ENCODE measurements at places on chromosomes 1 and 21. TPM values are rescaled to one million over a fixed set of nuclear protein-coding genes. Genes with fewer than 3 reads are reported as not detected.

DNA sequence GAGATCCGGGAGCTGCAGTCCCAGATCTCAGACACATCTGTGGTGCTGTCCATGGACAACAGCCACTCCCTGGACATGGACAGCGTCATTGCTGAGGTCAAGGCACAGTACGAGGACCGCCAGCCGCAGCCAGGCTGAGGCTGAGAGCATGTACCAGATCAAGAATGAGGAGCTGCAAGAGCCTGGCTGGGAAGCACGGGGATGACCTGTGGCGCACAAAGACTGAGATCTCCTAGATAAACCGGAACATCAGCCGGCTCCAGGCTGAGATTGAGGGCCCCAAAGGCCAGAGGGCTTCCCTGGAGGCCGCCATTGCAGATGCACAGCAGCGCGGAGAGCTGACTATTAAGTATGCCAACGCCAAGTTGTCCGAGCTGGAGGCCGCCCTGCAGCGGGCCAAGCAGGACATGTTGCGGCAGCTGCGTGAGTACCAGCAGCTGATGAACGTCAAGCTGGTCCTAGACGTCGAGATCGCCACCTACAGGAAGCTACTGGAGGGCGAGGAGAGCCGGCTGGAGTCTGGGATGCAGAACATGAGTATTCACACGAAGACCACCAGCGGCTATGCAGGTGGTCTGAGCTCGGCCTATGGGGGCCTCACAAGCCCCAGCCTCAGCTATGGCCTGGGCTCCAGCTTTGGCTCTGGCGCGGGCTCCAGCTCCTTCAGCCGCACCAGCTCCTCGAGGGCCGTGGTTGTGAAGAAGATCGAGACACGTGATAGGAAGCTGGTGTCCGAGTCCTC lies 25.5 kb downstream of the ETV3L start:
- H3K27ac ChIP-seq: no peak overlapping the region
- H3K27me3 ChIP-seq: no peaks in the 10 kb centered on the region
- DNase-seq: peak; percentile 73
- no peak overlapping the region for H3K4me3 ChIP-seq
- H3K4me1 ChIP-seq: no peaks in the 10 kb centered on the region

GRCh38 chr1:7921796-7922195 lies 18.8 kb downstream of the TNFRSF9 start:
- H3K27me3 ChIP-seq: no peaks in the 10 kb centered on the region
- no peaks in the 10 kb centered on the region for H3K4me1 ChIP-seq
- no peaks in the 10 kb centered on the region for H3K36me3 ChIP-seq
- no peak for DNase-seq
- H3K4me3 ChIP-seq: no peak overlapping the region

- no peak overlapping the region for H3K4me3 ChIP-seq
- no peaks in the 10 kb centered on the region for H3K4me1 ChIP-seq
- no peak overlapping the region for H3K27ac ChIP-seq
- H3K27me3 ChIP-seq: no peaks in the 10 kb centered on the region
- no peaks in the 10 kb centered on the region for H3K36me3 ChIP-seq
- no peak for DNase-seq
These were observed 51.0 kb upstream of the IKBKE start for GRCh38 chr1:206419250-206419649.

GRCh38 chr1:198318085-198318484 lies 161.3 kb downstream of the NEK7 start:
- H3K27ac ChIP-seq: no peak overlapping the region
- H3K27me3 ChIP-seq: no peaks in the 10 kb centered on the region
- H3K4me1 ChIP-seq: no peaks in the 10 kb centered on the region
- no peak overlapping the region for H3K4me3 ChIP-seq
- H3K36me3 ChIP-seq: peaks cover 5% of the 10 kb centered on the region

DNA sequence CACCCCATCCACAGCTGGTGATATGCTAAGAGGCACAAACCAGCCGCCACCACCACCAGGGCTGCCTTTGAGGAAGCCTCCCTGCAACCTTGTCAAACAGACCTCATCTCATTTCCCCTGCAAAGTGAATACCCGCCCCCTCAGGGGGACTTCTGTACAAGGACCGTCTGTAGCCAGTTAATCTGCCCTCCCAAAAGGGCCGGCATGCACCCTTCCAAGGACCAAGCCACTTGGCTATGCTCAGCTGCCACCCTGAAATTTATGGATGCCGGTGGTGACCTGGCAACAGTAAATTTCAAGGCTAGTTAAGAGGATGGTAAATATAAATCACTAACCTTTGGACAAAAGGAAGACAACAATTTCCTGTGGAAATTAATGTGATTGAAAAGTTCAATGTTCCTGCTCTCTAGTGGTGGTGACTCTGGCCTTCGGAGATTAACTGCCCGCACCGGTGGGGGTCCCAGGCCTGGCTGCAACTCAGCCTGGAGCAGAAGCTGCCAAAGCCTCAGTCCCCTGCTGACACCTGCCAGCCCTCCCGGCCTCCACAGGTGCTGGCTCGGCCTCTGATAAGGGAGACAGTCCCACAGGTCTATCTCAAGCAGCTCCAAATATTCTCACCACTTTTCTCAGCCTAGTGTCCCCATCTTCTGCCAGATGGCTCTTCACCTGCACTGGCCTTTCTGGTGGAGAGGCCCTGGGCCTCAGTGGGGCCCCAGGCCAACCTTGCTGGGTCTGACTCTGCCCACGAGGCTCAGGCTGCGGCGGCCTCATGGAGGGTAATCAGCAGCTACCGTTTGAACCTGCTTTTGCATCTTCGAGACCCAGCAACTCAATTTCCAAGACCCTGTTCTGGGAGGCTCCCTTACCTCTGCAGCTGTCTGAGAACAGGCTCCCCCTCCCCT lies 12.2 kb downstream of the TMEM53 start:
- H3K27ac ChIP-seq: peak overlapping the region; percentile 48
- no peak for DNase-seq
- H3K4me1 ChIP-seq: no peaks in the 10 kb centered on the region
- no peaks in the 10 kb centered on the region for H3K27me3 ChIP-seq

DNA sequence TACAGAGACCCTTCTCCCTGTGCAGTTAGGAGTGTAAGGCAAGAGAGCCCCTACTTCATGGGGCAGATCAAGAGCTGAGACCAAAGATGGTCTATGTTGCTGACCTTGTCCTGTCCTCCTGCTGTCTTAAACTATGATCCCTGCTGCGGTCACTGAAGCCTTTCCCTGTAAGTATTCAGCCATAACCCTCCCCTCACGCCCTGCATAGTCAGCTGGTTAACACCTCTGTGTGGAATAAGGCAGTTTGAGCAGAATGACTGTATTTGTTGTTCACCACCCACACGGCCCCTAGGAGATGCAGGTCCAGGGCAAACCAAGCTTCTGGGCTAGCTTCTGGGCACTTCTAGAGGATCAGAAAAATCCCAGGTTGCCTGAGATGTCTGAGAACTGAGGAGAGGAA lies 356 bp downstream of the TSPAN1 start:
- H3K36me3 ChIP-seq: no peaks in the 10 kb centered on the region
- H3K4me3 ChIP-seq: no peak overlapping the region
- no peak overlapping the region for H3K27ac ChIP-seq
- no peaks in the 10 kb centered on the region for H3K27me3 ChIP-seq

GRCh38 chr1:24309762-24310485 lies 9.2 kb upstream of the GRHL3 start:
- no peaks in the 10 kb centered on the region for H3K36me3 ChIP-seq
- no peak overlapping the region for H3K27ac ChIP-seq
- no peak overlapping the region for H3K4me3 ChIP-seq
- H3K4me1 ChIP-seq: no peaks in the 10 kb centered on the region
- no peak for DNase-seq

- no peak for DNase-seq
- H3K4me1 ChIP-seq: no peaks in the 10 kb centered on the region
- no peaks in the 10 kb centered on the region for H3K36me3 ChIP-seq
- no peaks in the 10 kb centered on the region for H3K27me3 ChIP-seq
- no peak overlapping the region for H3K4me3 ChIP-seq
These were observed 57.5 kb downstream of the IARS2 start for GRCh38 chr1:220151454-220151853.

DNA sequence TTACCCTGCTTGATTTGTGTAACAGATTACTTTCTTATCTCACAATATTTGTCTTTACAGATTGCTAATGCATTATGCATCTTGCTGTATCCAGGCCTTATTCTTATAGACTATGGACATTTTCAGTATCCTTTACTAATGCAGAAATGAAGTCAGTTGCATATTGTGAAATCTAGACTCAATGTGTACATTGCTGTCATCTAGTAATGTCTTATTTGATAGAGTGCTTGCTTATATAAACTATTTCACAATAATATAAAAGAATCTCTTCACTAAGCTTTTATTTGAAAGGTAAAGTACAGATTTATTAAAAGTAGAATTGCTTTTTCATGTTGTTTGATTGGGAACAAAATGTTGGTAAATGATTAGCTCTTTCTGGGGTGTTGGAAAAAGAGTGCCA lies 39.6 kb downstream of the ALG6 start:
- DNase-seq: no peak
- H3K27me3 ChIP-seq: no peaks in the 10 kb centered on the region
- H3K4me1 ChIP-seq: no peaks in the 10 kb centered on the region
- H3K27ac ChIP-seq: no peak overlapping the region

GRCh38 chr1:177925006-177925405 lies 44.9 kb downstream of the SEC16B start:
- no peaks in the 10 kb centered on the region for H3K4me1 ChIP-seq
- H3K36me3 ChIP-seq: no peaks in the 10 kb centered on the region
- no peak for DNase-seq
- H3K27me3 ChIP-seq: no peaks in the 10 kb centered on the region
- H3K4me3 ChIP-seq: no peak overlapping the region

DNA sequence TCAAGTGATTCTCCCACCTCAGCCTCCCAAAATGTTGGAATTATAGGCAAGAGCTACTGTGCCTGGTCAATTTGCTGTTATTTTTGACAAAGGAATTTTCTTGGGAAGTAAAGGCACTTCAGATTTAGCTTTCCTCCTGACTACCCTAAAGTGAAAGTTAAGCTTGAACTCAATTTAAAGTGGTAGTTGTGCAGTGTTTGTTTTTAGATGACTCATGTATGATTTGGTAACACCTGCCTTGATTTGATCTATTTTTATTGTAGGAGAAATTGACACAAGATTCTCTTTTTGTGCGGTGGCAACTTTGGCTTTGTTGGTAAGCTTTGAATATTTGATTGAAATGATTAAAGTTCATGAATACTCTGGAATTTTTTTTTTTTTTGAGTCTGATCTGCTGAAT lies 5.0 kb downstream of the RABGGTB start:
- H3K36me3 ChIP-seq: no peaks in the 10 kb centered on the region
- no peak for DNase-seq
- no peak overlapping the region for H3K4me3 ChIP-seq
- peak overlapping the region; percentile 23 for H3K27ac ChIP-seq
- peaks cover 34% of the 10 kb centered on the region for H3K4me1 ChIP-seq

DNA sequence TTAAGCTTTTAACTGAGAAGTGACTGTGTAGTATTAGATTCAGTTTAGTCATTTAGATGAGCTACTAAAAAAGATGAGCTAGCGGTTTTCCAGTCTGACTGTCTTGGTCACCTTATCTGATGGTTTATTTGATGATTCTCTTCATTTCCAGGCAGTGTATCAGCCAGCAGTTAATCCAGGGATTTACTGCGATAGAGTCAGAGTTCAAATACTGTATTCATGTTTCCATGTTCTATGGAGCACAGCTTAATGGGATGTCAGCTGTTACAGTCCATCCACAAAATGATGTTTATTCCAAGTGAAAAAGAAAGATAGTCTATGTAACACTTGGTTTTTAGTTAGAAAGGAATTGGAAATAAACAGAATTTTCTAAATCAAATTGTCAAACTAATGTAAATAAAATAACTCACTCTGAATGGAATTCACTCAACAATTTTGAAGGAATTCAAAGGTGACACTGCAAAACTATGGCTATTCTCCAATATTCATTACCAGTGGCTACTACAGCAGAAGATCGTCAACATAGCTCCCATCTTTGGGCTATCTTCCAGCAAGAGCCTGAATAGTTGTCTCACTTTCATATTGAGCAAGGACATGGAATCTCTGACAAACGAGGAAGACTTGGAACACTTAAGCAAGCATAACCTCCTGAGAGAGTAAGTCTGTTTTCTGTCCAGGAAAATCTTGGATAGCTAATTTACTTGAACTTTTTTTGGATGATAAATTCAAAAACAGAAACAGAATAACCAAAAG lies 54.6 kb upstream of the DPT start:
- H3K27ac ChIP-seq: no peak overlapping the region
- H3K4me1 ChIP-seq: no peaks in the 10 kb centered on the region
- DNase-seq: no peak
- H3K36me3 ChIP-seq: no peaks in the 10 kb centered on the region

- H3K36me3 ChIP-seq: no peaks in the 10 kb centered on the region
- DNase-seq: no peak
- no peaks in the 10 kb centered on the region for H3K4me1 ChIP-seq
- H3K27ac ChIP-seq: no peak overlapping the region
- H3K4me3 ChIP-seq: no peak overlapping the region
These were observed 115.1 kb upstream of the CHODL start for GRCh38 chr21:18129526-18129925.

GRCh38 chr1:19430121-19431068 lies 54.9 kb downstream of the CAPZB start:
- H3K4me1 ChIP-seq: no peaks in the 10 kb centered on the region
- no peak overlapping the region for H3K4me3 ChIP-seq
- no peaks in the 10 kb centered on the region for H3K36me3 ChIP-seq
- no peaks in the 10 kb centered on the region for H3K27me3 ChIP-seq
- DNase-seq: no peak

DNA sequence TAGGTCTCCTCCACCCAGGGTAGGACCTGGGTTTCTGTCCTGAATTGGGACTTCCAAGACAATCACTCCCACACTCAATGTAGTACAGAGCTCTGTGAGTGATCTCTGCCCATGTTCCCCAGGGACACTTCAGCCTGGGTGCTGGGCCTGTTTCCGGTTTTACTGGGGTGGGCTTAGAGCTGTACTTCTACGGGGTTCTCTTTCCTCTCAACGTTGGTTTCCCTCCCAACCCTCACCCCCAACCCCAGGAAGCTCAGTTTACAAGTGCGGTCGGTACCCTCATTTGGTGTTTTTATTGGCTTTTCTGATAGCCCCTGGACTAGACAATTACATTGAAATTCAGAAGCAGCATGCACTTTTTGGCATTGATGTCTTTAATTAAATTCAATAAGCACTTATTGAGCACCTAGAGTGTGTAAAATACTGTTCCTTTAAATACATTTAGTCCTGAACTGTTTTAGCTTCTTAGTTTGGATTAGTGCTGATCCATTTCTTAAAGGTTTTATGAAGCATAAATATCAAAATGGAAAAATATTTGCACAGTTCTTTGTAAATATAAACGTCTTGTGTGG lies 542 bp upstream of the XPR1 start:
- no peak for DNase-seq
- H3K4me3 ChIP-seq: no peak overlapping the region
- H3K4me1 ChIP-seq: no peaks in the 10 kb centered on the region
- H3K27me3 ChIP-seq: no peaks in the 10 kb centered on the region
- H3K36me3 ChIP-seq: no peaks in the 10 kb centered on the region

ETV3L gene
- total RNA-seq: not detected

SGIP1 gene
- 0.73 TPM for total RNA-seq

NTRK1 gene
- total RNA-seq: 0.62 TPM

ZYG11A gene
- not detected for total RNA-seq

TIE1 gene
- total RNA-seq: 3.8 TPM
